ENCODE measurements at places on chromosomes 3 and 15. TPM values are rescaled to one million over a fixed set of nuclear protein-coding genes. Genes with fewer than 3 reads are reported as not detected.

Gene HTR3E
- polyA plus RNA-seq = 1.8 TPM

Gene CHRM5
- polyA plus RNA-seq = not detected

Gene CCNB2
- 23.7 TPM for polyA plus RNA-seq

Gene ICE2
- 4.3 TPM for polyA plus RNA-seq

Gene KNL1
- polyA plus RNA-seq = 8.1 TPM

Gene NPAP1
- polyA plus RNA-seq = under 0.01 TPM

Gene CTXN2
- polyA plus RNA-seq = not detected

Gene MEX3B
- polyA plus RNA-seq = not detected

DNA sequence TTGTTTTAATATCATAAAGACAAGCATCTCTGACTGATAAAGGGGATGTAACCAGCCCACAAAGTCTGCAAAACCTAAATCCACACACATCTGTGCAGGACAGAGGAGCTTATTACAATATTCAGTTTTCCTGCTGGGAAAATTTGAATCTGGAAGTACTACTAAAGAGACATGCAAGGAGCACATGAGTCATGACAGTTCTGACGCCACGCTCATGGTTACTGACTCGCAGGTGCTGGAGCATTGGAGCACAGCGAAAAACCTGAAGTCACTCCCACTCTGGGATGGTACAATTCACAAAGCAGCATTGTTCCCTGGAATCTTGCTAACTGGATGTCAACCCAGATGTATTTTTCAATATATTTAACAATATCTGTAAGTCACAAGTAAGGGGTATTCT lies 7.6 kb upstream of the ISL2 start:
- DNase-seq = no peak

GRCh38 chr3:181103605-181104004 lies 114.1 kb upstream of the DNAJC19 start:
- no peak for DNase-seq

GRCh38 chr15:93703092-93703739 lies 528.1 kb upstream of the MCTP2 start:
- no peak for DNase-seq

DNA sequence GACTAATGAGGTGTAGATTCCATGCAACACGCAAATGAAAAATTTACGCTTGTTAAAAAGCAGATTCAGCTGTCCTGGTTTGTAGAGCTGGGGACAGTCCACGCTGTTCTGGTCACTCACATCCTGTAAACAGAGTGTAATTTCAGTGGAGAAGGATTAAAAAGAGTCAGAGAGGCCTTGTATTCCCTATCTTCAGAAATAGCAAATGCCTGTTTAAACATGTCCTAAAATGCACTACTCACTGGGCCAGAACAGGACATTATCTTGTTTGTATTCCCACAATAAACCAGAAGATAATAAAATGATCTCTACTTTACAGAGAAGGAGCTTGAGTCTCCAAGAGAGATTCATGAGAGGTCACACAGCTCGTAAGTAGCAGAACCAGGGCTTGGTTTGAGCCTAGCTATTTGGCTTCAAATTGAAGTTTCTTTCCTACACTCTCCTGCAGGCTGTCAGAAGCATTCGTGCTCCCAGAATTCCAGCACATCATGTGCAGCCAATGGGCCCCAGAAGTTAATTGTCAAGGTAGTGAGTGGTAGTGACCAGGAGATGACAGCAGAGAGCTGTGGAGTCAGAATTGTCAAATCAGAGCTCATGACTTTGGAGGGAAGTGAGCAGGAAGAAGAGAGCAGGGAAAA lies 242.5 kb downstream of the ATP8B4 start:
- peak; percentile 26 for DNase-seq

- no peak for DNase-seq
Observed at GRCh38 chr3:155495387-155495786, 201.9 kb upstream of the STRIT1 start.

DNA sequence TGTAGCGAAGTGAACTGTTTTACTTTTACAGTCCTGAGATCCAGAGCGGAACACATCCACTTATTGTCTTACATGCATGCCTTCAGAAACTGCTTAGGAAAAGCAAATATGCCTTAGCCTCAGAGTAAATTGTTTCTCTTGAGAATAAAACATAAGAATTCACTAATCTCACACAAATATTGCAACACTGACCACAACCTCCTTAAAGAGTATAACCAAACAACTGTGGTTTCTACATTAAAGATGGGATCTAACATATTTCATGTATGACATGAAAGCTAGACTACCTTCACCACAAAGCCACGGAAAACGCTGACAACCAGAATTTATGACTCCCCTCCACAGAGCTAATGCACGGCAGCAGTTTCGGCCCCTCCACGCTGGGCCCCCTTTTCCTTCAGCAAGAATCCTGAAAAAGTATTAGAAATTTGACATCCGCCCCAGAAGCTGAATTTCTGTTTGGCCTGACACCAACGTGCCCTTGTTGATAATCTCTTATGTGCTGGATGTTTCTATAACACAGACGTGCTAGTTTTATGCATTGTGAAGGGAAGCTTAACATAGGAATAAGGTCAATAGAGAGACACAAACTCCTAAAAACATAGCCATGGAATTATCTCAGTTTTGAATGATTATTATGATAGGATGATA lies 84.6 kb downstream of the GREM1 start:
- no peak for DNase-seq

- peak; percentile 56 for DNase-seq
Observed at GRCh38 chr3:122893754-122894668, 99.1 kb downstream of the SLC49A4 start.

DNA sequence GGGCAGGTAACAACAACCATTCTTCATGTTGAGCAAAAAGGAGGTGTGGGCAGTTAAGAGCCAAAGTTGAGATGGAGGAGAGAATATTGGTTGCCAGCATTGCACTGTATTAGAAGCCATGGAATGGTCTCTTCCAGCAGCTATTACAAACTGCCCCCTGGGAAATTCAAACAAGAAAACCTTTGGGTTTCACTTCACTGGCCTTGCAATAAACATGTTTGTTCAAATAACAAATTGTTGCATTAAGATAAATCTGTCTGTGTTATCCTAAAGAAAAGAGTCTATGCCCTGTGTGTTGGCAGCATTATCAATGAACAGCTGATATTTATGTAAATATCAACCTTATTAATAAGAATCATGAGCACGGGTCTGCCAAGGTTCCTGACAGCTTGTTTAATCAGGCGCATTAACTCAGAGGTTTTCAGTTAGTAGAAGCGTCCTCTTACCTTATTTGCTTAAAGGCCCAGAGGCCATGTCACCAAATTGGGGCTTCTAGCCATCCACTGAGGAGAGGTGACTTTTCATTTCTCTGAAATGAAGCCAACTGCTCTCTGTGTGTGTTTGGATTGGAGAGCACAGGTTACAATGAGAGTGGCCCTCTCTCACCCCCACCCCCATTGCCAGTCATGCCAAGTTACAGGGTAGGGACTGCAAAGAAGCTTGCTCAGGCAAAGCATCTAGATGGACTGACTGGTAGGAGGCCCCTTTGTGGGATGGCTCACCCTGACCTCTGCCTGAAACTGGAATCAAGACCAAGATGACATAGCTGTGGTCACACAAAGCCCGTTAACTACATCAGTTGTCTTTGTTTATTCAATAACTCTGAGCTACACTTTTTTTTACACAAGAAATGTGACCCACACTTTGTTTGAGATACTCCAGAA lies 10.5 kb downstream of the FILIP1L start:
- DNase-seq = no peak

- no peak for DNase-seq
Observed at GRCh38 chr3:107063351-107063750, 313.9 kb upstream of the CCDC54 start.

GRCh38 chr3:41041899-41042298 lies 157.4 kb upstream of the CTNNB1 start:
- peak; percentile 46 for DNase-seq

- DNase-seq = no peak
Observed at GRCh38 chr3:129812589-129812988, 80.9 kb downstream of the TMCC1 start.

DNA sequence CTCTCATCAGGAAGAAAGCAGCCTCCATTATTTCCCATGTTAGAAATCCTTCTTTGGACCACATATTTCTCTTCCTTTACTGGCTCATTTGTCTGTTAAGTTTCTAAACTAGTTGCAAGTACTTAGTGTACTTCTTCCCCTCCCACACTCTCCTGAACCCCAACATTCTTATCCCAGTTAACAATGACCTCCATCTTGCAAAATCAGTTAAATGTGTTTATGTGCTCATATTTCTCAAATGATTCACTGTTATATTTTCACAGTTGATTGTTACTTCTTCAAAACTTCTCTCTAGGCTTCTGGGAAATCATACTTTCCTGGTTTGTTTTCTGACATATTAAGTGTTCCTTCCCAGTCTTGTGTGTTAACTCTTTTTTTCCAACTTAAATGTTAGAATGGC lies 856.9 kb downstream of the EPHA3 start:
- no peak for DNase-seq

DNA sequence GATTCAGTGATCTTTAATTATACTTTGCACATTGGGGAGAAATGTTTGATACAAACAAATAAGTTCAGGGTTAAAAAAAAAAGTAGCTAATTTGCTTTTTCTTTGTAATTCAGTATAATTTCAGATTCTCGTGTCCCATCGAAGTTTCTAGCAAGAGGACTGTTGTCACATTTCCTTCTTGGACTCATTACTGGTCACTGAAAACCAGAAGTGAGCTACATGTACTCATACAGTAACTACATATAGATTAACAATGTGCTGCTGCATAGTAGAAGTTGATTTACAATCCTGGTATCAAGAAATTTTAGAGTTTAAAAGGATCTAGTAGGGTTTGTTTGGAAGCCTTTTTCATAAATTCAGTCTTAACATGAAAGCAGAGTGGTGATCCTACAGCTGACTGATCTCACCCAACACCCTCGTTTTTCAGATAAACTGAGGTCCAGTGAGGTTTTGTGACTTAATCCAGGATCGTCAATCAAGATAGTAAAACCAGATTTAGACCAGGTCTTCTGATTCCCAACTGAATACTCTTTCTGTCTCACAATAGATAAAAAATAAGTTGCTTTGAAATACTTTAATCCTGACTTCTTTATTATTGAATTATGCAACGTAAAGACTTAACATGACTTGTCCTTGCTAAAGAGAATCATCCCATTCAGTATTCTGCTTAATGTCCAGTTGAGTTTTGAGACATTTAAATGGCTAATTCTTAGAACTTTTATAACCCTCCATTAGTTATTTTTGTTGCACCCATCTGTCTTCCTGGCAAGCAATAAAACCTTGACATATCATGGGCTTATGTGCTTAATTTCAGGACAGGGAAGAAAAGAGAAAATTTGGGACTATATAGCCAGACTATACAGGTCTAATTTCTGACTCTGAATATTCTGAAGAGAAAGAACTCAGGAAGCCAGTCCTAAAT lies 2.8 kb downstream of the SEC62 start:
- DNase-seq = no peak

DNA sequence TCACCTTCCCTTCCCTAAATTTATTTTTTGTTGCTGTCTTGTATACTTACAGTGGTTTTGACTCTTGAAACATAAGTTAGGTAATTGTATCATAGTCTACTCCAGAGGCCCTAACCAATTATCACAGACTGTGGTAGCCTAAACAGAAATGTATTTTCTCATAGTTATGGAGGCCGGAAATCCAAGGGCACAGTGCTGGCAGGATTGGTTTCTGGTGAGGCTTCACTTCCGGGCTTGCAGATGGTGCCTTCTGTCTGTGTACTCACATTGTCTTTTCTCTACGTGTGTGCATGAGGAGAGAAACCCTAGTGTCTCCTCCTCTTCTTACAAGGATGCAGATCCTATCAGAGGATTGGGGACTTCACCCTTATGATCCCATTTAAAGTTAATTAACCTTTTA lies 290.2 kb upstream of the KCNMB2 start:
- DNase-seq = no peak

GRCh38 chr3:148820361-148821245 lies 7.0 kb upstream of the CPB1 start:
- DNase-seq = peak; percentile 1

- no peak for DNase-seq
Observed at GRCh38 chr15:67100801-67101581, 35.6 kb downstream of the SMAD3 start.

DNA sequence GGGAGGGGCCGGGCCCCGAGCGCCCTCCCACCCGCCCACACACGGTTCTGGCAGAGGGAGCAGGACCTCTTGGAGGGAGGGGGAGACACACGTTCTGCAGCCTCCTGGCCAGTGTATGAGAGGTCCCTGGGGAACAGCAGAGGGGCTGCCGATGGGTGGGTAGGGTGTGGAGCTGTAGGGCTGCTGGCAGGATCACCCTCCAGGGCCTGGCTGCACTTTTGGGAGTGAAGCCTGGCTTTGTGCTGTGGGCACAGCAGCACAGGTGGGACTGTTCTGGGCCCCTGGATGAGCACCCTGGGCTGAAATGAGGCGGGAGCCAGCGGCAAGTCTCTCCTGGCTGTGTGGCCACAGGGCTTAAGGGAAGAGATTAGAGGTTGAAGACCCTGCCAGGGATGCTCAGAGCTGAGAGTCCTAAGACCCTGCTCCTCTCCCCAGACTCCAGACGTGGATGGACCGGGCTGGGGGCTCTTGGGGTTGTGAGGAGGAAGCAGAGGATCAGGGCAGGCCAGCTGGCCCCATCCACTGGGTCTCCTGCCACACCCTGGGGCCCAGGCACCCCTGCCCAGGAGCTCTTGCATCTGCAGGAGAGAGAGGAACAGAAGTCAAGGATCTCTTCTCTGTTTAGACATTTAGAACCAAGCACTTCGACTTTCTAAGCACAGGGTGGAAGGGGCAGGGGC lies 45.2 kb downstream of the RGMA start:
- DNase-seq = no peak

DNA sequence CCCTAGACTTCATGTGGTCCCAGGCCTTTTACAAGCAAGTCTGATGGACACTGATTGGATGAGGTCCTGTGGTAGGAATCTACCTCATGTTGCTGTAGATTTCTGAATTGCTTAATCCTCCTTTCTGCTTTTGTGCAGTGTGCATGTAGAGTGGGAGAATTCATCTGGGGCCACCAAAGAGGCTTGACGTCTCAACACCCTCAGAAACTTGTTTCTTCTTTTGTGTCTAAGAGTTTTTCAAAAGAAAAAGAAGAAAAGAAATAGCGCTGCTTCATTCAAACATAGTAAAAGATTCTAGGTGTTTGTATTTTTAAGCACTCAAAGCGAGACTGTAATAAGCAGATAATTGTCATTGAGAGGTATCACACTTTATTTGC lies 46.2 kb downstream of the NR1D2 start:
- DNase-seq = no peak

DNA sequence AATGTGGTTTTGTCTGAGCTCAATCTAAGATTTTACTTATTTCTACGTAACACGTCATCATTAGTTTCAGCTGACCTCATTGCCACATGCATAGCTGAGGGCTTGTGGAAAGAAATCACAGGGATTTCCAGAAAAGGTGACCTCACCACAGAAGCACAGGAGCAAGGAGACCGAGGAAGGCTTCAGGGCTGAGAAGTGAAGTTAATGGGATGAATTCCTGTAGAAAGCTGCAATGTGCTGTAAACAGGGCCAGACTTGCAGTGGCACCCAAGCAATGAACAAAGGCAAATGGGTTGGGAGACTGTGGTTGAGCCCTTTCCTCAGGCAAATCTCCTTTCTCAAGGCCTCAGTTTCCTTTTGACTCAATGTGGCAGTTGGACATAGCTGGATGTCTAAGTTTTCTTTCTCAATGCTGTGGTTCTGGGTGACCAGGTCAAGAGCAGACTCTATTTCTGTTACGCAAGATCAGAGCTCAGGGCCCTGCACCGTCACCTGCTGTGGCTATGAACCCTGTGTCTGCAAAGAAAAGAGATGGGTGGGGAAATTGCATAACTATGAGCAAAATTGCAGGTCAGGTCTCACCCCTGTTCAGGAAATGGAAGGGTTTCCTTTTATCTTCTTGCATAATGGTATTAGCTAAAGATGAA lies 252.2 kb upstream of the TBL1XR1 start:
- DNase-seq = peak; percentile 65

GRCh38 chr3:175238801-175239200 lies 379.7 kb downstream of the NAALADL2 start:
- no peak for DNase-seq

- no peak for DNase-seq
Observed at GRCh38 chr15:77832874-77833273, 200.2 kb upstream of the LINGO1 start.
